Kidney tubule cell (primary cell): ENCODE measurements at places on chromosomes 4 and X.

DNA sequence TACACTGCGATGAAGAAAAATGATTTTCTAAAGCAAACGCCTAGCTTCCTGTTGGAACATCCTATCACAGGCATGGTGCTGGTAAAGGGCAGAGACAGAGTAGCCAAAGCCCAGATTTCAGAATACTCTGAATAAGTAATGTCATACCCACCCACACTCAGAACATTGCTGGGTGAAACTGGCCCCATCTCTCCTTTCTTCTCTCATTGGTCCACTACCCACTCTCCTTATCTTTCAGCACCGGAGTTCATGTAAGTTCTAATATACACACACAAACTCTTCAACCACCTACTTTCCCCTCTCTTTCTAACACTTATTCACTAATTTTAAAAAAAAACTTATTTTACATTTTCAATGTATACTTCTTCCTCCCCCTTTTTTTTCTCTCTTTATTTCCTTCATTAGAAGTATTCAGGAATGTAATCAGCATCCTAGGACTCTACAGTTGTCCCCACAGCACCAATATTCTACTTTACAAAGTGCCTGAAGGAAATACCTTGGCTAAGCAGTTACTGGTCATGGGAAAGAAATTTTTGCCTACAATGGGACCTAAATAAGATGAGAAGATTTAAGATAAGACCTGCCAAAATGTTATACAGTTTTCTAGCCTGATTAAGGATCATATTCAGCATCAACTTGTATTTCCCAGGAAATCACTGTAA is 63.0 kb downstream of the SEC24D start:
- DNase-seq = no peak

DNA sequence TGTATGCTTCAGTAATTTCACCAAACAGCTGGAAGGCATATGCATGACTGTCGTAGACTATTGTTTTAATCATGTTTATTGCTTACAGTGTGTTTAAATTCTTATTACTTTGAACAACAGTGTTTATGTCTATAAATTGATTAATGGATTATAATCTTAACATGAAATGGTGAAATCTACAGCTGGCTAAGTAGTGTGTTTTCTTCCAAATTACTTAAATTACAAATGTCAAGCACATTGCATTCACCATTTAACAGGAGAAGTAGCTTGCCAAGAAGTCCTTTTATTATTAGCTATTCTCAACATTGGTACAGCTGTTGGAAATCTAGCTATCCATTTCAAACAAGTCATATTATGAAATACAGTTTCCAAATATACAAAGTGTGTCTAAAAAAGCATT is 849.3 kb upstream of the PCDH10 start:
- DNase-seq = no peak

- DNase-seq = peak; percentile 70
These were observed 7.6 kb downstream of the ENPEP start for GRCh38 chr4:110483516-110483915.

DNA sequence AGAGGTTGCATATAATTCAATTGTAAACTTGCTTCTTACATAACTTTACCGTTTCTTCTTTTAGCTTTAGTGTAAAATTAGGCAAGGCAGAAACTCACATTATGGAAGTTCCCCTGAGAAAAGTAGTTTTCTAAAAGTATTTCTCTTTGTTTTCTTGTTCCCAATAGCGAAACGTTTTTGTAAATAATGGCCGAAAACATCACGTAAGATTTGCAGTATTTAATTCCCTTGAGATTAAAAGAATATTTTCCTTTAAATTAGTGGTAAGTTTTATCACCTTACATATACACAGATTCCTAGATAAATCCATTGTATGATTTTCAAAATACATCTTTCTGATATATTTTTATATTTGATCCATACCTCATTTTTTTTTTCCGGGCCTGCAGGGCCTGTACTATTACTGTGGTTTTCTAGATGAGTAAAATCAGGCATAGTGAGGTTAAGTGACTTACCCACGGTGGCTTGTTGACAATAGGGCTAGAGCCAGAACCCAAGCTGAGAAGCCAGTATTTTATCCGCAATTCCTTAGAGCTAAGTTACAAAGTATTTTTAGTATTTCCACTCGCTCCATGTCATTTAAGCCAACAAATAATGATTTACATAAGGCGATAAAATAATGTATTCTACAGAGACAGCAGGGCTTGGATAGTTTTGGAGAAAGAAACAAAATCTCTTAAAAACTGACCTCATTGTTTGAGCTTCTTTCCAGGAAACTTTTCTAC is 82.2 kb upstream of the VEGFC start:
- DNase-seq = no peak

GRCh38 chr4:109875106-109875505 is 27.2 kb downstream of the LRIT3 start:
- DNase-seq = peak; percentile 12

GRCh38 chrX:86047174-86047935 is at the start of gene CHM:
CHM (minus strand) TSS chrX:86047558; CDS start chrX:86047532, 26 bp downstream.
- DNase-seq = peak; percentile 83

GRCh38 chr4:160180211-160180610 is 1077.3 kb downstream of the RAPGEF2 start:
- DNase-seq = peak; percentile 86

DNA sequence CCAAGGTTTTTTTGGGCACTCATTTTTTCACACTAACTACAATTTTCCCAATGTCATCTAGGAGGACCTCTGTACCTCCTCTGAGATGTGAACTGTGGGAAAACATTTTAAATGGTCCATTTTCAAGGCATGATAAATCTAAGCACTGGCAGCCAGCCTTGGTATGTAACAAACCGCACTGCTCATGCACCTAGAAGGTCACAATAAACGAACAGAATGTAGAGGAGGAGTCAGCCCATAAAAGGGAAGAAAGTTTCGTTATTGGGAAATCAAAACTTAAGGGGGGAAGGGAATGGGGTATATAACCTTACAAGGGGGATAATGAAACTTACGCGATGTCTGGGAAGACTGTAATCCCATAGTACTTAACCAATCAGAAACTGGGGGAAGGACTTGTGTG is 16.4 kb downstream of the COX18 start:
- no peak for DNase-seq

GRCh38 chr4:159374749-159375530 is 272.1 kb downstream of the RAPGEF2 start:
- no peak for DNase-seq

- DNase-seq = peak; percentile 53
These were observed 18.4 kb upstream of the LDB2 start for GRCh38 chr4:16916719-16917337.

DNA sequence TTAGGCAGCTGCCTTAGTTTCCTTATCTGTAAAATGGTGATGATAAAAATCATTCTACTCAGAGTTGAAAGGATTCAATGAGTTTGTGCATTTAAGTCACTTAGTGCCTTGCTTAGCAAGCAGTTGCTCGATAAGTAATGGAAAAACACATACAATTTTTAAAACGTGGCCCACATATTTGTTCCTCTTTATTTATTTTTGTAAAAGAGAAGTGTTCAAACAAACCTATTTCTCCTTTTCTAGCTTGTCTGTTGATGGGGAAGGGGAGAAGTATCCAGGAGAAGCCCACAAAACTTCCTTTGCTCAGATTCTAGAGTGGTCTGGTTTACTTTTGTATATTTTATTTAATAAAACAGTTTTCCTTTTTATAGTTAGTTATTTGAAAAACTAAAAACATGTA is 3.3 kb upstream of the HPGDS start:
- DNase-seq = no peak

- DNase-seq = no peak
These were observed 578.0 kb downstream of the SPRY1 start for GRCh38 chr4:123974386-123975149.

GRCh38 chr4:15774020-15774420 is 4.1 kb upstream of the CD38 start:
- no peak for DNase-seq

DNA sequence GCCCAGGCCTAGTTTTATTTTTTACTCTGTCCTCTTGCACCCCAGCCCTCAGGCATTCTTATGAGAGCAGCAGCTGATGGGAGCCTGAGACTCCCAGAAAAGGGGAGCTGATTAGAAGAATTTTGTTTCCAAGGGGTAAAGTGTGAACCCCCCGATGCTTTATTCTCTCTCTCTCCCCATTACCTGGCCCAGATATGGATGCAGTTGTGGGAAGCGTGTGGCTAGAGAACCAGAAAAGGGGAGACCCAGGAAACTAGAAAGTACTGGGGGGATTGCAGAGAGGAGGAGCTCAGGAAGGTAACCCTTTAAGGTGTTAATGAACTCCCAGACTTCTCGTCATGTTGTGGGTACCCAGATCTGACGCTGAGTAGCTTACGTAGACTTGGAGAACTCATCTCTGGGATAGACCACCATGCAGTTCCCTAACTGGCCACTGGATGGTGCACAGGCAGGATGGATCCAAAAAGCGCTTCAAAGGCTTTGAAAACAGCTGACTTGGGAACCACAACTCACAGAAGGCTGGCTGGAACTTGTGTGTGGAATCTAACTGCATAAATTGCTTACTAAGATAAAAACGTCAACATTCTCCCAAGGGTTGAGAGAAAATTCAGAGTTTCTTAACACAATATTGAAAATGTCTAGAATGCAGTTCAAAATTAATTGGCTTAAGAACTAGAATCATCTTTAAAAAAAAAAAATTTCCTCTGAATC is 64.7 kb downstream of the TBC1D14 start:
- DNase-seq = peak; percentile 79

- no peak for DNase-seq
These were observed 10.6 kb downstream of the PBDC1 start for GRCh38 chrX:76183289-76184049.

GRCh38 chr4:169133932-169134331 is 123.9 kb upstream of the CBR4 start:
- DNase-seq = no peak

DNA sequence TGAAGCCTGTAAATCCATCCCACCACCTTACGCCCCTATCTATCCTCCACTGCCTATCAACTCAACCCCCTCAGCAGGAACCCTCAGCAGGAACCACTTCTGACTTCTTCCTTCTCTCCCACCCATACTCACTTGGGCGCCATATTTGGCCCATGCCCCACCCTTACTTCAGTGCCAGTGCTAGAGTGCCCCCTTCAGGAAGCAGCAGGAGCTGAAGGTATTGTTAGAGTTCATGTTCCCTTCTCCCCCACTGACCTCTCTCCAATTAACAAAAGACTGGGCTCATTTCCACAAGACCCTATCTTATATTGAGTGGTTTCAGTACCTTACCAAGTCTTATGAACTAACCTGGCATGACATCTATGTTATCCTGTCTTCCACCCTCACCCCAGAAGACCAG is 363.1 kb upstream of the SLIT2 start:
- DNase-seq = no peak

GRCh38 chrX:12007881-12008280 is 130.4 kb upstream of the FRMPD4 start:
- DNase-seq = peak; percentile 95

DNA sequence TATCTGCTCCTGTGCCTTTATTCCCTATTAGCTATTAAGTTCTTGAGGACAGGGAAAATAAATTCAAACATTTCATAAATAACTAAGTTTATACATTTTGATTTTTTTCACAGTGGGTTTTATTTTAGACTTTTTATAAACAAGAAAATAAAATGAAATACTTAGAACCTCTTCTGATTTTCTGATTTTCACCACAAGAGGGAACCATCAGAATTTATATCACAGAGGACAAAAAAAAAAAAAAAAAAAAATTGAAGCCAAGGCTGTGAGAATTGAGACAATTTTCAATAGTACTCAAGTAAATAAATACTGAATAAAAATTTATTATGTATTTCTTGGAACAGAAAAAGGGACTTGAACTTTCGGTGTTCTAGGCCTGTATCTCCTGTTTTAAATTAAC is 288.1 kb downstream of the SH3BGRL start:
- no peak for DNase-seq

GRCh38 chr4:140004549-140004895 is 149.5 kb downstream of the MAML3 start:
- DNase-seq = peak; percentile 40

DNA sequence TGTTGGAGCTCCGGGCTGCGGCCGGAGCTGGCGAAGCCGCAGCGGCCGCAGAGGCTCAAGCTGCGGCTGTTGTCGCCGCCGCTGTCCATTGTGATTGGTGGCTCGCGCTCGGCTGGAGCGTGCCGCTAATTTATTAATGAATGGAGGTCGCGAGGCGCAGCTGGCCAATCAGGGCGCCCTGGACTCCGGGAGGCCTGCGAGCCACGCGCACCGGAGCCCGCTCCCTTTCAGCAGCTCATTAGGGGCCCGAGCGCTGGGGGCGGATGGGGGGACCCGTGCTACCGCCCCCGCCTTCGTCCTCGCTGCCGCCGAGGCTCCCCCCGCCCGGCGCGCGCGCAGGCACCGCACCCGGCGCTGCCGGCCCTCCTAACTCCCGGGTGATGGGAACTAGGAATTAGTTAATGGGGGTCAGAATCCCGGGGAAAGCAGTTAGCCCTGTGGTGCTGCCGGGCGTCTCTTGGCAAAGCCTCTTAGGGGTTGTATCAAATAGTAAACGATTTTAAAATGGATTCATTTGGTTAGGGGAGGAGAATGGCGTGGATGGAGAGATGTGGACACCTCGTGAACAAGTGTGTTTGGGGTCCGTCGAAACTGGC is 589 bp upstream of the NEUROG2 start:
- no peak for DNase-seq

- peak; percentile 20 for DNase-seq
These were observed 265.3 kb downstream of the RCHY1 start for GRCh38 chr4:75248770-75249407.

DNA sequence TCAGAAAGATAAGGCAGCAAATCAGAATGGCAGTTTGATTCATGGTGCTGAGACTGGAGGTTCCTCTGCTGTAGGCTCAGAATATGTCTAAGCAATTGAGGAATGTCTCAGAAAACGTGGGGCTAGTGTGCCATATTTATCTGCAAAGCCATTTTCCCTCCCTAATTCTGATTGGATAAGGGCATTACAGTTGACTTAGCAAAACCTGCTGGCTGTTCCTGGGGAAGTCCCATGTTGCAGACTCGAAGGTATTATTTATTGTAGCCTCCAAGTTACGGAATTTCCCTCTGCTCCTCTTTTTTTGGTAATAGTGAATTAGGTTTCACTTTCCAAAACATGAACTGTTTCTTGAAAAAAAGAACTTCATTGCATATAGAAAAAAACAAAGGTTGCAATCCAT is at the start of gene CXCL10:
Gene CXCL10 (minus strand): TSS at position 109 of the 400 bp plus-strand sequence. CDS start 66 bp downstream, at position 43.
- DNase-seq = peak; percentile 72

DNA sequence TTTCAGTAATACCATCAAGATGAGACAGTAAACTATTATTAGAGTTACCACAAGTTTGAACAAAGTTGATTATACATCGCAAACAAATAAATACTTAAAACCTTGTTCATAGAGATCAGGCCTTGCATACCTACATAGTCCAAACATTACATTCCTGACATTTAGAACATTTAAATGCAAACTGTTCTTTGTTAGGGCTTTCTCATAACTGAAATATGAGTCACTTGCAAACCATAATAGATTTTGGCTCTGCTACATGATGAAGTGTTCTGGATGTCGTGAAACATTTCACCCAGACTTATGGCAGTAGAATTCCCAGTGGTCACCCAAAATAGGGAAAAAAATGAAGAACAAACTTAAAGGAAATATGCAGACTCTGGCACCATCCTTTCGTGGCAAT is 75.0 kb downstream of the FAT4 start:
- peak; percentile 80 for DNase-seq

DNA sequence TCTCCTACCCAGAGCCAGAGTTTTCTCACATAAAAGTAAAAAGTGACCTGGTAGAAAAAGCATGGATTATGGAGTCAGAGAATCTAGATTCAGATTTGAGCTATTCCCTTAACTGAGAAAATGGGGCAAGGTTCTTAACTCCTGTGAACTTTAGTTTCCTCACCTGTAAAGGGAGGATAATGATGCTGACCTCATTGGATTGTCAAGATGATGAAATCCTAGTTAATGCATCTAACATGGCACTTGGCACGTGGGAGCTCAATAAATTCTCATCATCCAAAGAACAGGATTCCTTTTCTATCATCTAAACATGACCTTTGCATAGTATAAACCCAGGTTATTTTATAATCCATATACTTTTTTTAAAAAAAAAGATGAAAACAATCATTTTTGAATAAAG is 18.6 kb downstream of the FHDC1 start:
- DNase-seq = no peak
